ENCODE measurements at places on chromosomes 6 and 20. TPM values are rescaled to one million over a fixed set of nuclear protein-coding genes. Genes with fewer than 3 reads are reported as not detected.

The NEURL2 gene
- 1.2 TPM for total RNA-seq

The SYNDIG1 gene
- 1.5 TPM for total RNA-seq

The NKAIN2 gene
- not detected for total RNA-seq

The ABRACL gene
- total RNA-seq = 54.7 TPM

The VGLL2 gene
- total RNA-seq = not detected

Measured in A549 treated with DMSO at 1 μM for 4 hours (cell line).